ENCODE measurements at places on chromosomes 11 and 22.

- DNase-seq: no peak
Observed at GRCh38 chr11:19713196-19714021, 772 bp downstream of the NAV2 start.

DNA sequence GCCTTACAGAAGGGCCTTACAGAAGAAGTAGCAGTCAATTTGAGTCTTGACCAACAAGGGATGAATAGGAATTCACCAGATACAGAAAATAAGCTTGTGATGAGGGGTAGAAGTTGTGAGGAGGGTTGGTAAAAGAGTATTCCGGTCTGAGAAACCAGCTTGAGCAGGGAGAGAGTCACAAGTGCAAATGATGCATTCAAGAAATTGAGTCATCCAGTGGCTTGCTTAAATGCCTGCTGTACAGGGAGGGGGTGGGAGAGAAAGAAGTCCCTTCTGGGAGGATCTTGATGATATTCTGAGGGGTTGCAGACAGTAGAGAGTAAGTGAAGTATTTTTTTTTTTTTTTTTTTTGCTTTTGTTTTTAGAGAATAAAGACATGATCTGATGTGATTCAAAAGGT is 9.2 kb downstream of the CCKBR start:
- no peak for DNase-seq

DNA sequence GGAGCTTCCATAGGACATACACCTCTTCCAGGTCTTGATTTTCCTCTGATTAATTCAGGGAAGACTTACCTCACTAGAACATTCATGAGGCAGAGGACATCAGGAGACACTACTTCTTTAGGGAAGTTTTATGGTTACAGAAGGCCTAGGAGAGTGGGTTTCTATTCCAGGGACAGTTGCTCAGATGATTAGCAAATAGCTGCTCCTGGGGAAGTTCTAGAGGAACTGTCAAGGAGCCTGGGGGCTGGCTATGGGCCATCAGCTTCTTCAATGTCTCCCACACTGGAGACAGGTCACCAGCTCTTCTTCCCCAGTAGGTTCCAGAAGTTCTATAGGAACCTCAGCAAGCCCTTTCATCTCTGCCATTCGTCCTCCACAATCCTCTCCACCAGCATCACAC is 11.5 kb upstream of the OR10A5 start:
- no peak for DNase-seq

- peak; percentile 92 for DNase-seq
Observed at GRCh38 chr22:31055635-31056159, 25.4 kb upstream of the SMTN start.

GRCh38 chr22:46607483-46608114 is 12.6 kb upstream of the GRAMD4 start:
- no peak for DNase-seq

DNA sequence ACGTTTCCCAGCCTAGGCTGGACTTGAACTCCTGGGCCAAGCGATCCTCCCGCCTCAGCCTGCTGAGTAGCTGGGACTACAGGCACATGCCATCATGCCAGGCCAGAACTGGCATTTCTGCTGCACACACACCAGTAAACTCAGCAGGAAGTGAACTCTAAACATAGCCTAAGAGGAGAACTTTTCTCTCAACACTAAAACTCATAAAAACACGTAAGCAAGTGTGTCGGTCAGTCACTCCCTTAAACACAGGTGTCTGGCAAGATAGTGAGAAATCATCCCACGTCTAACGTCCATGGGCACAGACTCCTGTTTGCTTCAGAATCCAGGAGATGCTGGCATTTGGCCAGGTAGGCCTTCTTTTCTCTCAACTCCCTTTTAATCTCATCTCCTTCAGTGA is 104.8 kb downstream of the RPL27A start:
- peak; percentile 14 for DNase-seq

- DNase-seq: no peak
Observed at GRCh38 chr22:44338177-44338810, 25.5 kb upstream of the SHISAL1 start.

DNA sequence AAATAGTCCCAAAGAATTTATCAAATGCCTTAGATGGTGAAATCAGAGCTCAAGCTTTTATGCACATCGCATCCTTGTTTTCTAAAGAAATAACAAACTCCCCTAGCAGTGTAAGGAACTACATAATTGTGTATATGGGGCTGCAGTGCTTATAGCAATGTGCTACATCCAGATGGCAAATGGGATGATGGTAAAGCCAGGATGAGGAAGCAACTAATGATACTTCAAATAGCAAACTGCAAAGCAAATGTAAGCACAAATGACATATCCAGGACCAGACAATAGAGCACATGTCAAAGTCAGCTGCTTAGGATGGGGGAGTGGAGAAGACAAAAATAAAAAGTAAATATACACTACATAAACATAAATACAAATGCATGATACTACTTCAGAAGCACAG is 425.9 kb downstream of the OPCML start:
- no peak for DNase-seq

DNA sequence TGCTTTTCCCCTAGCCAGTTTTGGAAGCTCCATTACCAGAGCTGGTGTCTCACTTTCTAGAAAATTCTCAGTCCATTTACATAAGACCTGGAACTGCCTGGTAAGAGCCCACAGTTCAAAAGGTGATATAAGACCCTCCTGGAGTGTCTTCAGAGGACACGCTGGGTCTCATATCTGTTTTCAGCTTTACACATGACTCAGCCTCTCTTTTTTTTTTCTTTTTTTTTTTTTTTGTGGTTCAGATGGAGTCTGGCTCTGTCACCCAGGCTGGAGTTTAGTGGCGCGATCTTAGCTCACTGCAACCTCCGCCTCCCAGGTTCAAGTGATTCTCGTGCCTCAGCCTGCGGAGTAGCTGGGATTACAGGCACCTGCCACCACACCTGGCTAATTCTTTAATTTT is 30.7 kb downstream of the WEE1 start:
- no peak for DNase-seq

DNA sequence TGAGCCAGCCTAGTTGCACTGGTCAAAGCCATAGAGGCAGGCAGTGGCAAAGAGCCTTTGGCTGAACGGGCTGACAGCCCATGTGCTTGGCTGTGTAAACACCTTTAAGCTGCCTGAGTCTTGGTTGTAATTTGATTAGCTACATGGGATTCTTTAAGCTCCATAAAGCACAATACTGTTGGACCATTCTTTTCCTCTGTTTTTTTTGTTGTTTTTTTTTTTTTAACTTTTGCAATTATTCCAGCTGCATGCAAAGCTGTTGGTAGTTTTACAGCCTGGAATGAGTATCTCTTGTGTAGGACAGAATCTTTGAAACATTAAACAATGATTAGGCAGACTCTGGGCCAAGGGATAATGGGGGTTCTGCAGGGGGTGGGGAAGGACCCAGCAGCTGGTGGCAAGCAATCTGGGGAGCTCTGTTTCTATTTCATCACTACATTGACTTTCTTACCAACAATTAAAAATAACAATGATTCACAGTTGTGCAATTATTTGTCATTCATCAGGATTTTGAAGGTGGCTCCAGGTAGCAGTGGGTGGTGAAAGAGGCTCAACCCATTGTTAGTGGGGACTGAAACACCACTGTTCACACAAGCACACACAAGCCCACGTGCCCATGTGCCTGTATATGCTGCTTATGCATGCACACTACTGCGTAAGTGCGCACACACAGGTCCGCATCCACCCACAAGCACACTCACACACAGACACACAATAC is 69.5 kb upstream of the CSNK2A3 start:
- DNase-seq: peak; percentile 60

DNA sequence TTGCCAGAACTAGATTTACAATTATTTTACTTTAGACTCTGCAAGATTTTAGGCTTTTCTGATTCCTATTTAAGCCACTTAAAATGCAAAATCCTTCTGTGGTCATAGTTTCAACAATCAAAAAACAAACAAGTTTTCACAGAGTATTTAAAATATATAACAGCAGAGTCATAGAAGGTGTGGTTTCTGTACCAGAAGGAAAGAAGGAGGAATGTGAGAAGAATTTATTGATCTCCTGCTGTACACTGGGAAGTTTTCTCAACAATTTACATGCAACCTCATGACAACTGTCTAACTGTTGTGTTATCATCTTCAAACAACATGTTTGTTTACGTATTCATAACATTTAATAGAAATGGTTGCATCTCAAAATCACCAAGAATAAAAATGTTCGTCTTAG is 102.3 kb upstream of the CEP126 start:
- DNase-seq: no peak

DNA sequence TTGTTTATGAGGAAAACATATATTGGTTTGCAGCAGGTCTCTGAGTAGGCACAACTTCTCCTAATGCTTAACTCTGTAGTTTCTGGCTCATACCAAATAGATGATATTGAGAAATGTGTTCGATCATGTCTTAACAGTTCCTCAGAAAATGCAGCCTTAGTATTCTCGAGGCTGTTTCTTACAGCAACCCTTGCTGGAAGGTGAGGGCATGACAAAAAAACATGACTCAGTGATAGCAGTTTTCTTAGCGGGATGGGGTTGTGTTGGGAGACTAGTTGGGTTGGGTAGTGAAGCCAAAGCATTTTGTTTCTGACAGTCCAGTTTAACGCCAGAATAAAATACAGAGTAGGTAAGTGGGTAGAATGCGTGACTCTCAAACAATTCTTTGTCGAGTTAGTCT is 94.7 kb upstream of the PARVA start:
- no peak for DNase-seq

GRCh38 chr11:69120096-69120875 is 35.4 kb upstream of the SMIM38 start:
- no peak for DNase-seq

GRCh38 chr11:74678591-74679512 is 52.4 kb downstream of the CHRDL2 start:
- no peak for DNase-seq

- DNase-seq: peak; percentile 89
Observed at GRCh38 chr11:72643547-72643946, 30.7 kb downstream of the PDE2A start.

DNA sequence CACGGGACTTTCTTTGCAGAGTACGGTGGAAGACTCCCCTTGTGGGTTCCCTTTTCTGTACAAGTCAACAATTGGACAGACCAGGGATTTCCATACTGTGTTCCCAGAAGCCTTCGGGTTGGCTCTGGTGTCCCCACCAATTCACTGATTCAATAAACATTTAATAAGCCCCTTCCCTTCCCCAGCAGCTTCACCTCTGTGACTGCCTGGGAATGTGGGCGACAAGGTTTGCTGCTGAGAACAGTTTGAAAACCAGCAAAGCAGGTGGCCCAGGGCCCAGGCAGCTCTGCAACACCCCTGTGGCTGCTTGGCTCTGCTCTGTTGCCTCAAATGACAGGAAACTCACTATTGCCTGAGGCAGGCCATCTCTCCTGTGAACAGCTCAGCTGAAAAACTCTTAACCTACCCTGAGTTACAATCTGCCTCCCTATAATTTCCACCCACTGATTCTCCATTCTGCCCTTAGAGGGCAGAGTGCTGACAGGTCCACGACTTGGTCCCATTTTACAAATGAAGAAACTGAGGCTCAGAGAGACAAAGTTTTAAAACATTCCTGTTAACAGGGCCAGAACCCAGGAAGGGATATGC is 10.4 kb downstream of the ADORA2A start:
- no peak for DNase-seq

DNA sequence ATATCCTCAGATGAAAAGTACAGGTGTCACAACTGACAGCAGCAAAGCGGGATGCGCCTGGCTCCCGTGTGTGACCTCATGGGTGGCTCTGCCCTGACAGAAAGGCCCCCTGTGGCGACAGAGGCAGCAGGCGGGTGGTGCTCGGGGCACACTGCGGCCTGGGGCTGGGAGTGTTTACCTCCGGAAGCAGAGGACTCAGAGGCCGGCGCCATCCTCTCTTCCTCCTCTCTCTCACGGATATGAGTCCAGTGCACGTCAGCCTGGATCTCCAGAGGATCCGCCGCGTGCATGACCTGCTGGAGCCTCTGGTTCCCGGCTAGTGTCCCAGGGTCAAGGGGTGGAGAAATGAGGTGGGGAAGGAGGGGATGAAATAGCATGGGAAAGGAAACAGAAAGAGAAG is 53.2 kb upstream of the BID start:
- no peak for DNase-seq

DNA sequence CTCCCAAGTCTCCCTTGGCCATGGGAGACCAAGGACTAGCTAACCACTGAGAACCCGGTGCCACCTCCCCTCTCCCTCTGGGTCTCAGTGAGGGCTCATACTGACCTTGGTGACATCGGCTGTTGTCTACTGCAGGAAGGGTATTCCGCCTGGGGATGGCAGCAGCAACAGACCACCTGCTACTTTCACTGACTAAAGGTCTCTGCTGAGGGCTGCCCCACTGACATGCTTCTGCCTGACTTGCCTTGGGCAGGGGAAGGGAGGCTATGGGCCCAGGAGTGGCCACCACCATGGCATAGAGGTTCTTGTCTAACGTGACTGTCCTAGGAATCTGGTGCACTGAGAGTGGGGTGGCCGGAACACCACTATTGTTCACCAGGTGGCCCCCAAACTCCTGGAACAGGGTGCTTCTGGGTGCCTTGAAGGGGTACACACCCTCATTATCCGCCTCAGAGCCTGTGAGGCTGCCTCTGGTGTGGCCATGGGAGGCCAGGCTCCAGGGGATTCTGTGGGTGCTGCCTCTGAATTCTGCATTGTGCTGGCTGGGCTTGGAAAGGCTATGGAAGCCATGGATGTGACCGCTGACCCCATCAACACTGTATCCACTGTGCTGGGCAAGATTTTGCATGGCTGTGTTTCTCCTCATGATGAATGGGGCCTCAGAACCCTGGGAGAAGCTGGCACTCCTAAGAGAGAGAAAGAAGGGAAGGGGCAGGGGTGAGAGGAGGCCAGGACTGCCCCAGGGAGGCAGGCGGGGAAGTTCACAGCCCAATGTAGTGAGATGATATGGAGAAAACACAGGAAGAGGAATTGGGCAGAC is 38.3 kb downstream of the GAB4 start:
- no peak for DNase-seq

- DNase-seq: no peak
Observed at GRCh38 chr11:96394773-96395172, 5.0 kb downstream of the JRKL start.

- no peak for DNase-seq
Observed at GRCh38 chr22:25880524-25880923, 138.5 kb downstream of the MYO18B start.

DNA sequence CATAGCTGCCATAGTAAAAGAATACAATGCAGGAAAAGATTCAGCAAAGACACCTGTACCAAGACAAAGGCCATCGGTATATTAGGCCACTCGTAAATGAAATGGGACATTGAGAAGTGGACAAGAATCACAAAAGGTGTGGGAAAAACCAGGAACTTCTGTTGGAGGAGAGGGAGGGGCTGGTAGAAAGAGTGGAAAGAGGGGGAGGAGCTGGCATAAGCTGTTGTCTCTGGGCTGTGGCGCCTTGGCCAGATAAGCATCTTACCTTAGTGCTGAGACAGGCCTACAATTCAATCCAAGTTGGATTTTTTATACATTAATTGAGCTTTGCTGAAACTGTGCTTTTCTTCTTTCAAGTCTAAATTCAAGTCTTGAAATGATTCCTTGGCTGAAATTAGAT is 37.1 kb downstream of the ZNF202 start:
- no peak for DNase-seq

GRCh38 chr11:102473543-102473942 is 21.0 kb upstream of the TMEM123 start:
- DNase-seq: no peak

Measured in RWPE1 (cell line).